ENCODE measurements at places on chromosomes 6 and 20.

- no peak for DNase-seq
Observed at GRCh38 chr6:117505311-117505710, 22.8 kb downstream of the DCBLD1 start.

GRCh38 chr20:36441027-36441414, 100.3 kb upstream of the MYL9 start:
- no peak for DNase-seq

DNA sequence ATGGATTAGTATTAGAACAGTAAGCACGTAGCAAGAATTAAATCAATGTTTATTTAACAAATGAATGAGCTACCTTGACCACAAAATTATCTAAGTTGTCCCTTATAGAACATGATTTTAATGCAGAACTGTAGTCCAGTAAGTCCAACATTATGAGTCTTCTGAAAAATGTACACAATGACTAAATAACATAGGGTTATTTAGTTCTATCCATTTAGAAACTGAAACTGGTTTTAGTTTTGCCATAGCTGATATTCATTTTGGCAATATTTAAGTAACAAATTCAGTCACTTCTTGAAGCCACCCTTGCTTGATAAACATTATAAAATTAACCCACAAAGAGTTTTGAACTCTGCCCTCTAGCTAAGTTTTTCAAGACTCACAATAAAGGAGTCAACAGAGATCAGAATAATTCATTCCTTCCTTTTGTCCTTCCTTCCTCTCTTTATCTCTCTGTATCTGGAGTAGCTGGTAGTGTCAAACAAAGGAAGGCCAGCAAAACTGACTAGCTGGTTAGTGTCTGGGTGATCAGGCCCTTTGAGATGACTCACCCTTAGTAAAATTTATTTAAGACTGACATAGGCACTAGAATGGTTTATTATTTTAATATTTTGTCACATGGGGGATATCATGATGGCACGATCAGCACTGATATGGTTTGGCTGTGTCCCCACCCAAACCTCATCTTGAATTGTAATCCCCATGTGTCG, 115.1 kb downstream of the BTBD9 start:
- DNase-seq = no peak

GRCh38 chr6:76584121-76584520, 511.7 kb upstream of the IMPG1 start:
- DNase-seq = no peak

- no peak for DNase-seq
Observed at GRCh38 chr20:51752343-51752951, 15.7 kb downstream of the ATP9A start.

DNA sequence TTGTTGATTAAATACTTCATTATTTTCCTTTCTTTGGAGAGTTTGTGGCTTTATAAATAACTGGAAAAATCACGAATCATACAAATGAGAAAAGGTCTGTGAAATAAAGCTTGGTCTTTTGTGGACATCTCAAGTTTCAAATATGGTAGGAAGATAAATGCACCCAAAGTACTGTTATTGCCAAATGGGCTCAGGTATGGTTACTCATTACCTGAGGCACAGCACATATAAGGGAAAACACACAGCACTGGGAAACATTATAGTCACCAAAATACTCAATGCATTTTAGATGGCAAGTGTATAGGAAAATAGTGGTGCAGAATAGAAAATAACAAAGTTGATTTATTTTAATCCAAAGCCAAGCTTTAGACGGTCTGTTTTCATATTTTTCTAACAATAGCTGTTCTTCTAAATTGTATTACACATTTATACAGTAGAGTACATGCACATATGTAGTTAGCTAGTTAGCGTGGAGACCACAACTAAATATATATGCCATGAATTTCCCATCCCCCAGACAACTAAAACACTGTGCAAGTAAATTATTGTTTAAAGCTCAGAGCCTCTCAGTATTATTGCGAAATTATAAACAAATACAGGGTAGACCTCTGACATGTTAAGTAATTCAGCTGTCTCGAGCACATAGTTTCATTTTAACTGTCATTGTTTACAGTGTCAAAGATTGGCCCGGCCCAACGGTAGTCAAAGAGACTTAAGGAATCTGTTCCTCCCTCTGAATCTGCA, 336.0 kb downstream of the SYNE1 start:
- DNase-seq = no peak

GRCh38 chr6:138988469-138988834, 399 bp upstream of the REPS1 start:
- no peak for DNase-seq

GRCh38 chr6:157144859-157145568, 178.3 kb downstream of the TMEM242 start:
- DNase-seq = no peak

- peak; percentile 12 for DNase-seq
Observed at GRCh38 chr6:31830886-31831335, 3.4 kb downstream of the HSPA1B start.
